ENCODE measurements at places on chromosomes 2 and 18. TPM values are rescaled to one million over a fixed set of nuclear protein-coding genes. Genes with fewer than 3 reads are reported as not detected.
A peak's percentile ranks its signal among the peaks of the same experiment; 100 is the strongest.

DNA sequence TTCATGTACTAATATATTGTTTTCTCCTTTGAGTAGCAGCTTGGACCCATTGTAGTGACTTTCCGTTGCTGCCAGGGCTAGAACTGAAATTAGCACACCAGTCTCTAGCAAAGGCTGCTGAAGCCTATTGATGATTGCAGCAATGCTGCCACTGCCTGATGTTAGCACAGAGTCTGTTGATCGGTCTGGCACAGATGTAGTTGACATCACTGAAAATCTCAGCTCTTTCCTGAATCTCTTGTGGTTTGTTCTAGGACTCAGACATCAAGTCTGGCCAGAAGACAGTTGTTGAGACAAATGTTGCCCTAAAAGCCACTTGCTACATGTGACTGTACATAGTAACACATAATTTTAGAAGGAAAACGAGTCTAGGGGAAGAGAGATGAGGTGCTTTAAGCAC, 47.2 kb downstream of the VAPA start:
- DNase-seq: no peak
- peaks cover 8% of the 10 kb centered on the region for H3K4me1 ChIP-seq
- no peaks in the 10 kb centered on the region for H3K36me3 ChIP-seq

DNA sequence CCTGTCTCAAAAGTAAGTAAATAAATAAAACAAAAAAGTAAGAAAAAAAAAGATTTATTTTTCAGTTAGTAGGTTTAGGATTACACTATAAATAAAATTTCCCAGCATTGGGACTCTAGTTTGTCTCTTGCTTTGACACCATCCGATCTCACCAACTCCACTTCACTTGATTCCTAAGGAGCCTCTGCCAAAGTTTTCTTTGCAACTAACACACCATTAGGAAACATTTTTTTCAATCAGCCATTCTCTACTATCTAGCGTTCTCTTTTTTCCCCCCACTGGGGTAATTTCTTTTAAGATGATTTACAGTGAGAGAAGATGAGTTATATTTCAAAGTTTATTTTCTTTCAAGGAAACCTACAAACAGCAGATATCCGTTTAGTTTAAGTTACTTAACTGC, 10.6 kb upstream of the NEMP2 start:
- peaks cover 17% of the 10 kb centered on the region for H3K36me3 ChIP-seq
- peak overlapping the region; percentile 24 for H3K27ac ChIP-seq
- H3K27me3 ChIP-seq: no peaks in the 10 kb centered on the region
- H3K4me3 ChIP-seq: no peak overlapping the region
- H3K4me1 ChIP-seq: peaks cover 10% of the 10 kb centered on the region

GRCh38 chr2:139386401-139386800, 606.2 kb upstream of the NXPH2 start:
- H3K27ac ChIP-seq: no peak overlapping the region
- H3K27me3 ChIP-seq: no peaks in the 10 kb centered on the region
- no peak overlapping the region for H3K4me3 ChIP-seq
- no peaks in the 10 kb centered on the region for H3K36me3 ChIP-seq
- no peak for DNase-seq

DNA sequence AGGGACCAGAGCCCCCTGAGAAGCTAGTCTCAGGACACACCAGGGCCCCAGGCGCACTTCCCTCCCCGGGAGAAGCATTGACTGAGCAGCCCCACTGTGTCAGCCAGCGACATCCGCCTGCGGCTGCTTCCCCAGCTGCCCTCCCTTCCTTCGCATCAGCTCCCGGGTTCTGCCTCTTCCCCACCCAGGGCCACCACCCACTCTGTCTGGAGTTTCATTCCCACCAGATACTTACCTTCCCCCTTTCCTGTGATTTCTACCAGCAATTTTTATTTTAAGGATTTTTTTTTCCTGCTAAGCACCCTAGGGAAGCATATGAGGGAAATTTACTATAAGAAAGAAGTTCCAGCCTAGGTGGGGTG, 99.2 kb downstream of the SMAD7 start:
- no peak overlapping the region for H3K27ac ChIP-seq
- peaks cover 24% of the 10 kb centered on the region for H3K4me1 ChIP-seq
- H3K27me3 ChIP-seq: no peaks in the 10 kb centered on the region
- H3K4me3 ChIP-seq: no peak overlapping the region
- H3K36me3 ChIP-seq: no peaks in the 10 kb centered on the region

DNA sequence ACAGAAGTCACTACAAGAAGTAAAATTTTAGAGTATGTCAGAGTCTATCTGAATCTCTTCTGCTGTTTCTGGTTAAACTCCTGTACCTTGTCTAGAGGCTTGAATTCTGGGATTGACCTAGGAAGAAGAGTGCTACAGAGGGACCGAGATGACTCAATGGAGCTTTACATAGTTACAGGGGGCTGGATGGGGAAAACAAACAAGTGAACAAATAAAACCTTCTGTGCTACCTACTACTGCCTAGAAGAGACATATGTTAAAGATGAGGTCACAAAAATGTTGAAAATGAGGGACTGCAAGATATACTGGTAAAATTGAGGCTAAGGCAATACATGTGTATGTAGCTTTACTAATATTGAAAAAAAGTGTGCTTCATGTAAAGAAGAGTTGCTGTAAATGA, 265.4 kb upstream of the TFPI start:
- no peaks in the 10 kb centered on the region for H3K4me1 ChIP-seq
- H3K4me3 ChIP-seq: no peak overlapping the region
- no peaks in the 10 kb centered on the region for H3K27me3 ChIP-seq
- no peak for DNase-seq

GRCh38 chr2:70922235-70923234, 13.2 kb upstream of the ATP6V1B1 start:
- H3K27me3 ChIP-seq: peaks cover 14% of the 10 kb centered on the region
- no peaks in the 10 kb centered on the region for H3K36me3 ChIP-seq
- no peak overlapping the region for H3K27ac ChIP-seq
- no peaks in the 10 kb centered on the region for H3K4me1 ChIP-seq

- DNase-seq: no peak
- H3K4me3 ChIP-seq: no peak overlapping the region
- peaks cover 54% of the 10 kb centered on the region for H3K4me1 ChIP-seq
- no peaks in the 10 kb centered on the region for H3K27me3 ChIP-seq
- peak overlapping the region; percentile 59 for H3K27ac ChIP-seq
- H3K36me3 ChIP-seq: no peaks in the 10 kb centered on the region
These were observed 45.4 kb downstream of the SETBP1 start for GRCh38 chr18:44726059-44726421.

GRCh38 chr2:127081826-127082633, 24.9 kb downstream of the BIN1 start:
- H3K27me3 ChIP-seq: no peaks in the 10 kb centered on the region
- H3K36me3 ChIP-seq: no peaks in the 10 kb centered on the region
- peak overlapping the region; percentile 82 for H3K4me3 ChIP-seq
- peaks cover 74% of the 10 kb centered on the region for H3K4me1 ChIP-seq

GRCh38 chr2:227020416-227020815, 143.6 kb downstream of the COL4A4 start:
- H3K27ac ChIP-seq: no peak overlapping the region
- no peak overlapping the region for H3K4me3 ChIP-seq
- H3K36me3 ChIP-seq: no peaks in the 10 kb centered on the region
- no peak for DNase-seq
- H3K4me1 ChIP-seq: no peaks in the 10 kb centered on the region
- H3K27me3 ChIP-seq: peaks cover 8% of the 10 kb centered on the region

GRCh38 chr2:15388406-15389325, 172.5 kb downstream of the NBAS start:
- no peaks in the 10 kb centered on the region for H3K4me1 ChIP-seq
- peaks cover 33% of the 10 kb centered on the region for H3K36me3 ChIP-seq
- DNase-seq: no peak
- H3K4me3 ChIP-seq: no peak overlapping the region
- no peak overlapping the region for H3K27ac ChIP-seq

- H3K36me3 ChIP-seq: peaks cover 1% of the 10 kb centered on the region
- H3K4me3 ChIP-seq: no peak overlapping the region
- peaks cover 2% of the 10 kb centered on the region for H3K4me1 ChIP-seq
These were observed 244.1 kb downstream of the PHLPP1 start for GRCh38 chr18:62959481-62959880.

DNA sequence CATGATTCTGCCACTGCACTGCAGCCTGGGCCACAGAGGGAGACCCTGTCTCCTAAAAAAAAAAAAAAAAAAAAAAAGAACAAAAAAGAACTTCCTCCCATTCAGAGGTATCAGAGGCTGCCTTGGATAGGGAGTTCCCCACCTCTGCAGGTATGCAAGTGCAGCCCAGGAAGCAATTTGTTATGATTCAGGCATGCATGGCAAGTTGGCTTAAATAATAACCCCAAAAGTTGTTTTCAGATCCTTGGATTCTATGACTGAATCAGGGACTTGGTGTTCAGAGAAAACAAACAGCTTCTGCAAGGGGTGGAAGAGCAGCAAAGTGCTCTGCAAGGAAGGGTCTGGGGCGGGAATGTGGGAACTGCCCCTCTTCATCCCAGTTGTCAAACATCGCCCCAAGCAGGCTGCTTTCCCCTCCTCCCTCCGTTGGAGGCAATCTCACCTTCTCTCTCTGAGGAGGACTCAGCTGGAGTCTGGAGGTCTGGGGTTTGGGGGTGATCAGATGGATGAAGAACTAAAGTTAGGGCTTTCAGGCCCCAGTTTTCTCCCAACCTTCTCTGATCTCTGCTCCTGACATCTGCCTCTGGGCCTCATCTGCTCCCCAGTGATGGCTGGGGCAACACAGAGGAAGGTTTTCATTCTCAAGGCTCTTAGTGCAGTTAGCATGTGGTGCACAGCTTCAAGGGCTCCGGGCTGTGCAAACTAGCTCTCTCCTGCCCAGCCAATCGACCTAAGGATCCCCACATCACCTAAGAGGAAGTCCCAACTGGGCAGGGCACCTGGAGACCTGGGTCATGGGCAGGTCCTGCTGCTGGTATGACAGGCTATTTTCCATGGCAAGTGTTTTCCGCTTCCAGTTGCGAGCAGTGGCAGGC, 3.5 kb upstream of the GDF7 start:
- no peaks in the 10 kb centered on the region for H3K36me3 ChIP-seq
- H3K27ac ChIP-seq: no peak overlapping the region
- no peak for DNase-seq
- H3K4me3 ChIP-seq: no peak overlapping the region

GRCh38 chr2:145411493-145411892, 891.6 kb upstream of the ZEB2 start:
- H3K4me1 ChIP-seq: peaks cover 9% of the 10 kb centered on the region
- H3K27me3 ChIP-seq: peaks cover 6% of the 10 kb centered on the region
- no peaks in the 10 kb centered on the region for H3K36me3 ChIP-seq
- no peak overlapping the region for H3K27ac ChIP-seq
- no peak overlapping the region for H3K4me3 ChIP-seq
- peak; percentile 16 for DNase-seq

DNA sequence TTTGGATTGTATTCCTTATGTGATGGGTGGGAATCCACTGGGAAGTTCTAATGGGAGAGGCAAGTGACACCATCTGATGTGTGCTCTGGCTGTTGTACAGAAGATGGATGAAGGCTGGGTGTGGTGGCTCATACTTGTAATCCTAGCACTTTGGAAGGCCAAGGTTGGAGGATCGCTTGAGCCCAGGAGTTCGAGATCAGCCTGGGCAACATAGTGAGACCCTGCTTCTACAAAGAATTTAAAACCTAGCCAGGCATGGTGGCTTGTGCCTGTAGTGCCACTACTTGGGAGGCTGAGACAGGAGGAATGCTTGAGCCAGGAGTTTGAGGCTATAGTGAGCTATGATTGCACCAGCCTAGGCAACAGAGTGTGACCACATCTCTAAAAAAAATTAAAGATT, 10.6 kb upstream of the MSH6 start:
- no peak for DNase-seq
- H3K27me3 ChIP-seq: no peaks in the 10 kb centered on the region
- no peak overlapping the region for H3K4me3 ChIP-seq
- H3K27ac ChIP-seq: no peak overlapping the region

DNA sequence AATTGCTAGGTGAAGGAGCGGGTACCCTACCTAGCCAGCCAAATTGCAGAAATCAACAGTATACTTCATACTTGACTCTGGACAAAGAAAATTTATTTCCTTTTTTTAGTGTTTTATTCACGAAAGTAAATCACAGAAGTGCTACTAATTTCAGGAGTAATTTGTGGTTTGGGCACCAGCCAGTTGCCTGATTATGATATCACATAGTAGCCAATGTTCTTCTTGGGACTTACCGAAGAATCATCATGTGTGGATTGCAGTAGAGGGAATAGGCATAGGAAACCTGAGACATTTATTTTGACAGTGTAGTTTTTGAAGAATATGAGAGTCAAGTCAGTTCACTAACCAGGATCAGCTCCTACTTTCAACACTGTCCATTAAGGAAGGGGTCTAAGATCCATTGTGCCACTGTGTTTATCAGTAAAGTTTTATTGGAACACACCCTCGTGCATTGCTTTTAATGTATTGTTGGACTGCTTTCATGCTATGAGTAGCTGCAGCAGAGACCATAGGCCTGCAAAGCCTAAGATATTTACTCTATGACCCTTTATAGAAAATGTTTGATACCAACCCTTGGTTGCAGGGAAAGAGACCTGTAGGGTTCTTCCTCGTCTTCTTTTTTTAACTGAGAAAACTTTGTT, 32.1 kb downstream of the TNFRSF11A start:
- no peak overlapping the region for H3K4me3 ChIP-seq
- peak; percentile 10 for DNase-seq
- no peak overlapping the region for H3K27ac ChIP-seq
- H3K27me3 ChIP-seq: no peaks in the 10 kb centered on the region
- no peaks in the 10 kb centered on the region for H3K4me1 ChIP-seq

GRCh38 chr18:60831971-60832370, 459.4 kb upstream of the MC4R start:
- no peaks in the 10 kb centered on the region for H3K36me3 ChIP-seq
- H3K27me3 ChIP-seq: no peaks in the 10 kb centered on the region
- no peak overlapping the region for H3K27ac ChIP-seq
- H3K4me3 ChIP-seq: no peak overlapping the region

GRCh38 chr18:69948919-69949537, 1.4 kb upstream of the CD226 start:
- H3K27ac ChIP-seq: no peak overlapping the region
- peaks cover 29% of the 10 kb centered on the region for H3K36me3 ChIP-seq
- H3K4me1 ChIP-seq: peaks cover 46% of the 10 kb centered on the region

DNA sequence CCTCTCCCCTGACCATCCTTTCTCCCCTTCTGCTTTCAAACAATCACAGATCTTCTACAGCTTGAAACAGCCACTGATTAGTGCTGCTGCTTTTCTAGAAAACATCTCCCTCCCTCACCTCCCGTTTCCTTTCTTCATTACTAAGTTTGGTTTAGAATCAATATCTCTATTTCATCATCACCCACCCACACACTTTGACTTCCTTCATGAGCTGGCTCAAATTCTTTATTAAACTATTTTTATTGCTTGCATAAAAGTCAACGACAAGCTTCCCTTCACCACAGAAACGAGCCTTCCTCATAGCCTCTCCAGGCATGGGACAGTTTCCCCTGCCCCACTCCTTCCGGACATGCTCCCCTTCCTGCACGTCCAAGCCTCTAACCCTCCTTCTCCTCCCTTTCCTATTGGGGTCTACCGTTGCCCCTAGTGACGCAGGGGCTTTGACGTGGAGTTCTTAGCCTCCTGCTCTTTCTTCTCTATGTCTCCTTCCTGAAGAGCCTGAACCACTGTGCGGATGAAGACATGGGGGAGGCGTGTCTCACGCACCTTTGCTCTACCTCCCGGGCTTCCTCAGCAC, 172.0 kb downstream of the AFF3 start:
- no peak for DNase-seq
- H3K4me3 ChIP-seq: no peak overlapping the region

LBX2 gene
- not detected for total RNA-seq

TOGARAM2 gene
- 1.2 TPM for total RNA-seq

CFAP65 gene
- total RNA-seq: not detected

CRYBA2 gene
- total RNA-seq: not detected

ZNF385B gene
- not detected for total RNA-seq

NETO1 gene
- not detected for total RNA-seq

CERS6 gene
- 10.0 TPM for total RNA-seq

TXNDC2 gene
- not detected for total RNA-seq
